ENCODE measurements at places on chromosomes 7 and 10.

GRCh38 chr7:73621168-73622063, 2.9 kb downstream of the MLXIPL start:
- no peak for DNase-seq

DNA sequence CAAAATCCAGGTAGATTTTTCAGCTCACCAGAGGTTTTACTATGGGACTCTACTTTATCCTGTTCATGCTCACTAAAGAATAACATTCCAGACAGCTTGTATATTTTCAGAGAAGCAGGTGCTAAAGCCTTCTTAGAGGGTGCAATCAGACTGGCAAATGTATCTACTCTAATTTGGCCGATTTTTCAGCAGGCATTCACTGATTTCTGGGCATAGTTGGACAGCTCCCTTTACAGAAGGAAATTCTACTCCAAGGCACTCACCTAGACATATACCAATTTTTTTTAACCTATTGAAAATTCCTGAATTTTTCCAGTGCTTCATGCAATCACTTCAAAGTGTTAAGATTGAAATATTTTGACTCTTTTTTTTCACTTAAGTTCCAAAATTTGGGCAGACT, 3.8 kb upstream of the CNTNAP2 start:
- no peak for DNase-seq

- DNase-seq: no peak
Observed at GRCh38 chr10:30756151-30756550, 126.6 kb upstream of the LYZL2 start.

DNA sequence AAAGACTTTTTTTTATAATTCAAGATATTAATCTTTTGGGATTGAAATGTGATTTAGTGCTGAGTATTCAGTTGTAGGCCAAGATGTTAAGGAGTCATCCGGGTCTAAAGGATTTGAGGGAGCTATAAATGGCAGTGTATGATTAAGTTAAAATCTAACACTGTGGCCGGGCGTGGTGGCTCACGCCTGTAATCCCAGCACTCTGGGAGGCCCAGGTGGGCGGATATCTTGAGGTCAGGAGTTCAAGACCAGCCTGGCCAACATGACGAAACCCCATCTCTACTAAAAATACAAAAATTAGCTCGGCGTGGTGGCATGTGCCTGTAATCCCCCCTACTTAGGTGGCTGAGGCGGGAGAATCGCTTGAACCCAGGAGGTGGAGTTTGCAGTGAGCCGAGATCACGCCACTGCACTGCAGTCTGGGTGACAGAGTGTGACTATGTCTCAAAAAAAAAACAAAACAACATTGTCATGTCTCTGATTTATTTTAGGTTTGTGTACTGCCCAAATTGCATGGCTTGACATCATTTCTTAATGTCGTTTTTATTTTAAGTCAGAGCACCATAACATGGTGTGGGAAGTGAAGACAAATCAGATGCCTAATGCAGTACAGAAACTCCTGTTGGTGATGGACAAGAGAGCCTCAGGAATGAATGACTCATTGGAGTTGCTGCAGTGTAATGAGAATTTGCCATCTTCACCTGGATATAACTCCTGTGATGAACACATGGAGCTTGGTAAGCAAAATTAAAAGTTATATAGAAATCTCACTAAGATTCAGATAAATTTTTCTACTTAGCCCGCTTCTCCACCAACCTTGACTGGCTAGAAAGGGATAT, 10.7 kb downstream of the HBP1 start:
- no peak for DNase-seq

- DNase-seq: no peak
Observed at GRCh38 chr10:110700947-110701616, 56.9 kb downstream of the RBM20 start.

DNA sequence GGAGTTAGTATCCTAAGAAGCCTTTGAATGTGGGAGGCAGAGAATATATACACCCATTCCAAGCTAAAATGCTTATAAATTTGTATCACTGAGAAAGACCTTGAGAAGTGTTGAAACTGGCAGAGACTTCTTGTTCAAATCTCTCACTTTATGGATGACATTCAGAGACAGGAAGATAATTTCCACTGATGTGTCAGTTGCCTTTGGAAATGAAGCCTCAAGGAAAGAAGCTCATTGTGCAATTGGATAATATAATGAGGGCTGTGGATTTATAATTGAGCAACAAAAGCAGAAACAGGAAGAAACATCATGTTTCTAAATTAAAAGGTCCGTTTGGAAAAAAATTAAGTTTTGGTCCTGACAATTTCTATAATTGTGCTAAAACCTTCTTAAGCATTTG, 789.9 kb upstream of the IGFBP3 start:
- DNase-seq: no peak

GRCh38 chr10:90149563-90149962, 448.2 kb downstream of the KIF20B start:
- DNase-seq: no peak

- no peak for DNase-seq
Observed at GRCh38 chr10:22969704-22970103, 41.9 kb downstream of the ARMC3 start.

GRCh38 chr7:157855016-157855415, 518.2 kb downstream of the DNAJB6 start:
- DNase-seq: no peak

DNA sequence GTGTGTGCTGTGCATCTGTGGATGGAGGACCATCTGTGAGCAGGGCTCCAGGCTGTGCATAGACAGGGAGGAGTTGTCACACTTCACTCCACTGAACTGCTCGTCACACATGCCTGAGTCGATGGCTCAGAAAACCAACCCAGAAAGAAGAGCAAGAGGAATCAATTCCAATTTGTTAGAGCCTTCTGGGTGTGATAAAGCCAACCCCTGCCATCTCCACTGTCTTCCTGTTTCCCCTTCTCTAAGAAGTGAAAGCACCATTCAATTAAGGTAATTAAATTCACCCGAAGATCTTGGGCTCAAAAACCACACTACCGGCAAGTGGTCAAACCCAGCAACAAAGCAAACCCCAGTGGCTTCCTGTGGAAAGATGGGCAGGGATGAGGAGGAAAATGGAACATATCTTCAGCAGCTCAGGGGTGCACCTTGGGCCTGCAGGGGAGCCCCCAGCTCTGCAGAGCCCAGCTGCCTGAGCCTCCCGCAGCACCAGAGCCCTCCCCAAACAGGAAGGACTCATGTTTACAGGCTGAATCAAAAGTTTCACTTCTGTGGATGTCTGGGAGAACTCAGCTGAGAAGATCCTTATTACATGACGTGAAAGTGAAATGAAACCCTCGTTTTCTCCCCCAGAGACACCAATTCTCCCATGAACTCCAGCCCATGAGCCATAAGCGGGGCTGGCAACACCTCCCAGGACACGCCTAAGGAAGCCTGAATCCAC, 10.9 kb downstream of the C10orf71 start:
- DNase-seq: no peak

Data from NCI-H1930 (cell line).